ENCODE measurements at places on chromosomes 4 and X.

GRCh38 chr4:71404049-71404448 is 65.2 kb downstream of the SLC4A4 start:
- DNase-seq: no peak

DNA sequence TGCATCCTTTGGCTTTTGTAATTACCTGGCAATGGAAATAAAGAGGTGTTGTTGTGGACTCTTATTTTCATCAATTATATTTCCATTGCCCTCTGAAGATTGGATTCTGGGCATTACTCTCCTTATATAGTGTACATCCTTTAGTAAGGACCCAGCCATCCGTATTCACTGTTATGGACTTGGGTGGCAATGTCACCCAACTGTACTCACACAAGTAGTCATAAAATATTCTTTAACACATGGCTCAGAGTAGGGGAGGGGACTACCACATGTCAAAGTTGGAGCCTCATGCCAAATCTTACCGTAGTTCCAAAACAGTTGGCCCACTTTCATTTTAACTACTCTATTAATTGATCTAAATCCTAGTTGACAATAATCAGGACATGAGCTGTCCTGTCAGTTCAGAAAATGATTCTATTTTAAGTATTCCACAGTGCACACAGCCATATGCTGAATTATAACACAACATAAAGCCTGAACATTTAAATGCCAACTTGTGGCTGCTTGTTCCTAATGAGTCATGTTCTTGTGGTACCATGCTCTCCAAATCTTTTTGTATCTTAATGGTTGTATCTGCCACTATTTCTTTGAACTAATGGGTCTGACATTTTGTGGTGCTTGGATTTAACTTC is 4.9 kb downstream of the FRAS1 start:
- no peak for DNase-seq

GRCh38 chrX:47311932-47312774 is 58.2 kb upstream of the ZNF157 start:
- DNase-seq: no peak

- DNase-seq: no peak
Observed at GRCh38 chr4:84578540-84579402, 4.2 kb upstream of the CDS1 start.

- no peak for DNase-seq
Observed at GRCh38 chr4:7839856-7840255, 99.8 kb downstream of the AFAP1 start.

DNA sequence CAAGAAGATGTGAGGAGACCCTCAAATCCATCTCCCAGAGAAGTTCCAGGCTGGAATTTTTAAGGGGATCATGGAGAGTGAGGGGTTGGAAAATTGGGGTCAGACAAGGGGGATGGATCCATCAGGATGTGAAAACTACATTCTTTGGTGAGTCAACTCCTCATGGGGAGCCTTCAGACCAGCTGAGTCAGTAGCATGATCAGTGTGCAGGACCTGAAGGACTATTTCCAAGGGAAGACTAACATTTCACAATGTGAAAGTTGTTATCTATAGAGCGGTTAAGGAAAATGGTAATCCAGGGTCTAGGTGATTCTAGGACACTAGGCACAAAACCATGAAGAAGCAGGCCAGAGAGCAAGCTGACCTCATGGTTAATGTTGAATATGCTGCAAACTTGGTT is 38.6 kb upstream of the CEP135 start:
- peak; percentile 12 for DNase-seq

GRCh38 chr4:171981185-171981584 is 168.0 kb downstream of the GALNTL6 start:
- DNase-seq: no peak

DNA sequence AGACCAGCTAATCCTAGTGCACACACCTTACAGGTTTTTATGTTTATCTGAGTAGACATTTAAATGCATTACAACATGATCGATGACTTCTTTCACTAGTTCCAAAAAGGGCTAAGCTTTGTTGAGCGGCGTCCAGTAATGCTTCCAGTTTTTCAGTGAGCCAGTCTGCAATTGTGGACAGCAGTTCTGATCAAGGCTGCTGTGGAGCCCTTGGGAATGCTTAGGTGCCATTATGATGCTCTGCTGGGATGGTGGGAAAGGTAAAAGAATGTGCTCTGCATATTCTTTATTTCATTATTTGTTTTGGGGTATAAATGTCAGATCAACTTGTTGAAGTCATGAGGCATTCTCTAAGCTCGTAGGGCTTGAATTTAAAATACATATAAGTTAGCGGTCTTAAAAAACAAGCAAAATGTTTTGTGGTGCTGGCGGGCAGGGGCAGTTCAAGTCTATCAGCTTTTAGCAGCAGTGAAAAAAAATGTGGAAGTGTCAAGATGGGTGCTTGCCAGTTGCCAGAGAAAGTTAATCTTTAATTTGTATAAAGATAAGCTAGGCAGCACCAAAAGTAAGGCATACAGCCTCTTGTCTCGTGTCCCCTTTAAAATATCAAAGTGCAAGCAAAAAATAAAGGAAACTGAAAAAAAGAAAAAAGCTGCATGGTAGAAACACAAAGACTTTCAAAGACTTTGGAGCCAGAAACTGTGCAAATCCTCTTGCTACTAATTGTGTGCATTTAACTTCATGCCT is 5.8 kb downstream of the MID1IP1 start:
- DNase-seq: no peak
